ENCODE measurements at places on chromosomes 13 and 19.

- no peak overlapping the region for H3K4me3 ChIP-seq
- no peaks in the 10 kb centered on the region for H3K27me3 ChIP-seq
- H3K27ac ChIP-seq, result no peak overlapping the region
- no peak for DNase-seq
Observed at GRCh38 chr19:32997716-32998355, 25.8 kb downstream of the FAAP24 start.

DNA sequence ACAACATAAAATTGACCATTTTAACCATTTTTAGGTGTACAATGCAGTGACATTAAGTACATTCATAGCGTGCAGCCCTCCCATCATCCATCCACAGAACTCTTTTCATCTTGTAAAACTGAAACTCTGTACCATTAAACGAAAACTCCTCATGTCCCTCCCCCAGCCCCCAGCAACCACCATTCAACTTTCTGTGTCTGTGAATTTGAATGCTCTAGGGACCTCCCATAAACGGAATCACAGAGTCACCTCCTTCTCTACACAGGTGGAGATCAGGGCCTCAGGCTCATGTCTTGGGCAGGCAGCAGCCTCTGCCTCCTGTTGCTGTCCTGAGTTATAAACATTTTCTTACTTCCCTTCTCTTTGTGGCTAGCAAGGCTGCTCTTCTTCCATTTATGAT lies 7.3 kb upstream of the CCNE1 start:
- H3K36me3 ChIP-seq, result no peaks in the 10 kb centered on the region
- no peak overlapping the region for H3K4me3 ChIP-seq
- H3K27ac ChIP-seq, result no peak overlapping the region
- H3K4me1 ChIP-seq, result peaks cover 3% of the 10 kb centered on the region
- no peak for DNase-seq
- H3K27me3 ChIP-seq, result no peaks in the 10 kb centered on the region

GRCh38 chr13:30169442-30169841 lies 137.9 kb downstream of the KATNAL1 start:
- H3K4me3 ChIP-seq, result no peak overlapping the region
- peaks cover 1% of the 10 kb centered on the region for H3K4me1 ChIP-seq
- H3K27ac ChIP-seq, result no peak overlapping the region

- H3K27me3 ChIP-seq, result no peaks in the 10 kb centered on the region
- H3K27ac ChIP-seq, result no peak overlapping the region
- H3K4me1 ChIP-seq, result no peaks in the 10 kb centered on the region
- H3K36me3 ChIP-seq, result no peaks in the 10 kb centered on the region
- no peak for DNase-seq
Observed at GRCh38 chr19:2663920-2664571, 38.4 kb downstream of the GNG7 start.

DNA sequence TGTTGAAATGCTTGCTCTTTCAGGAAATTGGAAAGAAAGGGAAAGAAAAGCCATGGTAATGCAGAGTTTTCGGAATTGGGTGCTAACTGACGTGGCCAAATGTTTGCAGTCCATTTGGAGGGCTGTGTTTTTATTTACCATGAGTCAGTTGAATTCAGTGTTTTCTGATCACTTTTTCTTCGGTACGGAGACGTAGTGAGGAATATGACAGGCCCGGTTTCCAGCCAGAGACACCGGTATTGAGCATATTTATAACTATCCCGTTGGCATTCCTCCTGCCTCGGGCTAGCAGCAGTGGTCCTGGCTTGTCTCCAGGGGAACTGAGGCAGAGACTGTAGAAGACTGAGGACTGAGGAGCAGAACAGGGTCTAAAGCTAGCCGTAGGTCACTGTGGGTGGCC lies 1.0 kb downstream of the CDC16 start:
- H3K4me1 ChIP-seq, result peaks cover 9% of the 10 kb centered on the region
- H3K36me3 ChIP-seq, result peaks cover 51% of the 10 kb centered on the region
- H3K27ac ChIP-seq, result no peak overlapping the region
- DNase-seq, result no peak

DNA sequence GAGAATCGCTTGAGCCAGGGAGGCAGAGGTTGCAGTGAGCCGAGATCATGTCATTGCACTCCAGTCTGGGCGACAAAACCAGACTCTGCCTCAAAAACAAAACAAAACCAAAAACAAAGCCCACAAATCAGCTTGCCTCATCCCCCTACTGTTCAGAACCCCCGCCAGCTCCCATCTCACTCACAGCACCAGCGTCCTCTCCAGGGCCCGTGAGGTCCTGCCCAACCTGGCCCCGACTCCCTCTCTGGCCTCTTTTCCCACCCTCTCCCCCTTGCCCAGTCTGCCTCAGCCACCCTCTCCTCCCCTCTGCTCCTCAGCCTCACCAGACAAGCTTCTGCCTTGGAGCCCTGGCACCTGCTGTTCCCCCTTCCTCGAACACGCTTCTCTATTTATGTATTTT lies 3.8 kb downstream of the SLC8A2 start:
- no peaks in the 10 kb centered on the region for H3K36me3 ChIP-seq
- H3K27me3 ChIP-seq, result no peaks in the 10 kb centered on the region
- no peak overlapping the region for H3K4me3 ChIP-seq
- no peak overlapping the region for H3K27ac ChIP-seq
- H3K4me1 ChIP-seq, result peaks cover 30% of the 10 kb centered on the region
- DNase-seq, result no peak

DNA sequence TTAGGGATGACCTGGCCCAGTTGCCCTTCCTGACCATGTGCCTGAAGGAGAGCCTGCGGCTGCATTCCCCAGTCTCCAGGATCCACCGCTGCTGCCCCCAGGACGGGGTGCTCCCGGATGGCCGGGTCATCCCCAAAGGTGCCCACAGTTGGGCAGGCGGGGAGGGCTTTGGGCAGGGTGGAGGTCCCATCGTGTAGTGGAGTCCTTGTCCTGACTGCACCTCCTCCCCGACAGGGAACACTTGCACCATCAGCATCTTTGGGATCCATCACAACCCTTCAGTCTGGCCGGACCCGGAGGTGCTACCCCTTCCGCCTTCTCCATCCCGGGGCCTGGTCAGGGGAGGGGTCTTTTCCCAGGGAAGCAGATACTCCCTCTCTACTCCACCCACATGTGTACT lies 31.7 kb upstream of the CYP4F8 start:
- DNase-seq, result no peak
- peaks cover 18% of the 10 kb centered on the region for H3K27me3 ChIP-seq
- H3K27ac ChIP-seq, result no peak overlapping the region
- H3K36me3 ChIP-seq, result no peaks in the 10 kb centered on the region
- no peak overlapping the region for H3K4me3 ChIP-seq

GRCh38 chr13:25687471-25688225 lies 315.9 kb downstream of the ATP8A2 start:
- H3K27me3 ChIP-seq, result no peaks in the 10 kb centered on the region
- H3K4me3 ChIP-seq, result no peak overlapping the region
- H3K36me3 ChIP-seq, result no peaks in the 10 kb centered on the region
- no peaks in the 10 kb centered on the region for H3K4me1 ChIP-seq

GRCh38 chr19:2034729-2035589 lies 16.1 kb downstream of the MKNK2 start:
- H3K27me3 ChIP-seq, result no peaks in the 10 kb centered on the region
- no peak for DNase-seq
- H3K27ac ChIP-seq, result no peak overlapping the region
- peaks cover 2% of the 10 kb centered on the region for H3K4me1 ChIP-seq
- H3K36me3 ChIP-seq, result peaks cover 11% of the 10 kb centered on the region

DNA sequence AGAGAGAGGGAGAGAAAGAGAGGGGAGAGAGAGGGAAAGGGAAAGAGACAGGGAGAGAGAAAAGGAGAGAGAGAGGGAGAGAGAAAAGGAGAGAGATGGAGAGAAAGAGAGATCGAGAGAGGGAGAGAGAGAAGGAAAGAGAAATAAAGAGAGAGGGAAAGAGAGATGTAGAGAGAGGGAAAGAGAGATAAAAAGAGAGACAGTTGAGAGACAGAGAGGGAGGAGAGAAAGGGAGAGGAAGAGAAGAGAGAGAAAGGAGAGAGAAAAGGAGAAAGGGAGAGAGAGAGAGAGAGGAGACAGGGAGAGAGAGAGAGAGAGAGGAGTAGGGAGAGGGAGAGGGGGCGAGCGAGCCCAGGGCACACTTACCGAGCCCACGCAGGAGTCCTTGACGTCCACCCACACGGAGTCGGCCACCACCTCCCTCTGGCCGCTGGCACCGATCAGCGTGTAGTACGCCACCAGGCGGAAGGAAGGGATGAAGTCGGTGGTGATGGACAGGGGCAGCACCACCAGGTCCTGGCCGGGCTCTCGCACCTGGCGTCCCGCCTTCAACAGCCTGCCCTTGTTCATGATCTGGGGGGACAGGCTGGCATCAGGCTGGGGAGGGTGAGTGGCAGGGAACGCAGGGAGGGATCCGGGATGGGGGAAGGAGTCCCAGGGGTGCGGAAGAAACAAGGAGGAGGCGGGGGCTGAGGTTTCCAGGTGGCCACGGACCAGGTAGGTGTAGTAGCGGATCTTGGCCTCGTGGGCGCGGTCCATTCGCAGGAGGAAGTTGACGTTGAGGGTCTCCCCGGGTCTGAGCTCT lies 10.0 kb downstream of the C3 start:
- no peak overlapping the region for H3K27ac ChIP-seq
- no peak for DNase-seq
- H3K4me3 ChIP-seq, result no peak overlapping the region
- H3K27me3 ChIP-seq, result peaks cover 28% of the 10 kb centered on the region

DNA sequence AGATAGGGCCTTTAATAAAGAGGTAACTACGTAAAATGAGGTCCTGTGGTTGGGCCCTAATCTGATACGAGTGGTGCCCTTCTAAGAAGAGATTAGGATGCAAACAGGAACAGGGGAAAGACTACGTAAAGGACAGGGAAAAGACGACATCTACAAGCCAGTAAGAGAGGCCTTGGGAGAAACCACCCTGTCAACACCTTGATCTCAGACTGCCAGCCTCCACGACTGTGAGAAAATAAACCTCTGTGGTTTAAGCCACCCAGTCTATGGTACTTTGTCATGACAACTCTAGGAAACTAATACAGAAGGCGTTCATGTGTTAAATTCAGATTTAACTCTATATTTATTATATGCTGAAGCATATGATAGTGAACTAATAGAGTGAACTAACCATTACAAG lies 566.3 kb downstream of the UQCRFS1 start:
- peaks cover 4% of the 10 kb centered on the region for H3K4me1 ChIP-seq
- H3K27me3 ChIP-seq, result no peaks in the 10 kb centered on the region

DNA sequence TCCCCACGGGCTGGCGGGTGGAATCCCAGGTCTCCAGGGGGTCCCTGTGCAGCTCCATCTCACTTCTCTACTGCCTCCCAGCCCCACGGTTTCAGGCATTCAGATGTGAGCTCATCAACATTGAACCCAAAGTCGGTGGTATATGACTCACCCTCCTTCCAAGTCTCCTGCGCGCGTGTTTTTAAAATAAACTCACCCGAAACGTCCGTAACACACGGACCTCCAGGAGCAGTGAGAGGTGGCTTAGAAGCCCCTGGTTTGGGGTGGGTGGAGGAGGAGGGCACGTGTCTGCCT lies 14.0 kb upstream of the CRTC1 start:
- H3K36me3 ChIP-seq, result peaks cover 51% of the 10 kb centered on the region
- H3K4me1 ChIP-seq, result no peaks in the 10 kb centered on the region
- H3K27ac ChIP-seq, result no peak overlapping the region
- no peak for DNase-seq
- H3K27me3 ChIP-seq, result no peaks in the 10 kb centered on the region

DNA sequence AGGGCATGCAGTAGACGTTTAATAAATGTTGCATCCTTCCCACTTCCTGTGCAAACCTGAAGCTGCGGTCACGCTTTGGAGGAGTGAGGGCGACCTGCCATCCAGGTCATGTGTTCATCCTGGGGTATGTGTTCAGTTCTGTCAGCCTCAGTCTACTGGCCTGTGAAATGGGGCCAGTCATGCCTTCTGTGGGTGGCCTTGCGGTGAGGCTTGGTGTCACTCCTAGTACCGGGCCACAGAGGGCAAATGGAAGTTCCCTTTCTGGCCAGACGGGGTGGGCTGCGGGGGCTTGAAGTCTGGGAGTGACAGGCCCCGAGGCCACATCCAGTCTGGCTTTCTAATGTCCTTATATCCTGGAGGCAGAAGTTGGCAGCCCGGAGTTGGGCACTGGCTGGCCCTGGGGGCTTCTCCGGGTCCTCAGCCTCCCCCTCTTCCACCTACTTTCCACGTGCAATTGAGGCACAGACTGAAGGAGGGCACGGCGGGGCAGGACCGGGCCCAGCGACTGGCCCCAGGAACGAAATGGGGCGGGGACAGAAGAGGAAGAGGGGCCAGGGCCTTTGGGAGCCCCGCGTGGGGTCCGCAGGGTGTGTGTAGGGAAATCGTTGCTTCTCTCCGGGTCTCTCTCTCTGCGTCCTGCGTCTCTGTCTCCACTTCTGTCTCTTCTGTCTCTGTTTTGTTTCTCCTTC lies 11.1 kb downstream of the PDE4A start:
- no peak overlapping the region for H3K27ac ChIP-seq
- H3K4me3 ChIP-seq, result no peak overlapping the region
- peaks cover 11% of the 10 kb centered on the region for H3K4me1 ChIP-seq
- DNase-seq, result no peak
- peaks cover 17% of the 10 kb centered on the region for H3K27me3 ChIP-seq

DNA sequence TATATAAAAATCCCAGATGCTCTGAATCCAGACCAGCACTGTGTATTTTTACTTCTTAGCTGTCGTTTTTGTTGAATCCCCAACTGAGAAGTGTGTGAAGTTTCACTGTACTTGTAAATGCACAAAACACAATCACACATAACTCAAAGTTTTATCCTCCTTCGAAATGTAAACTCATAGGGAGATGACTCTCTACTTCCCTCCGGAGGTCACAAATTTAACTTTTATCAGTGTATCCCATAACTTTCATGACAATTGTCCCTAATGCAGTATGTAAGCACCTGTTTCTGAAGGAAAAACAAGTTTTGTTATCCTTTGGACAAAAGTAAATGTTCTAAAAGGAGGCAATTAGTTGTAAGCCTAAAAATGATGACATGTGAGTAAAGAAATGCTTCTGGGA lies 665.0 kb upstream of the SLITRK6 start:
- H3K27ac ChIP-seq, result no peak overlapping the region
- no peaks in the 10 kb centered on the region for H3K27me3 ChIP-seq
- H3K4me3 ChIP-seq, result no peak overlapping the region
- no peaks in the 10 kb centered on the region for H3K36me3 ChIP-seq

- H3K4me1 ChIP-seq, result no peaks in the 10 kb centered on the region
- no peak overlapping the region for H3K27ac ChIP-seq
- H3K27me3 ChIP-seq, result no peaks in the 10 kb centered on the region
- peaks cover 58% of the 10 kb centered on the region for H3K36me3 ChIP-seq
- DNase-seq, result no peak
Observed at GRCh38 chr19:38155453-38155852, 68.6 kb downstream of the DPF1 start.

DNA sequence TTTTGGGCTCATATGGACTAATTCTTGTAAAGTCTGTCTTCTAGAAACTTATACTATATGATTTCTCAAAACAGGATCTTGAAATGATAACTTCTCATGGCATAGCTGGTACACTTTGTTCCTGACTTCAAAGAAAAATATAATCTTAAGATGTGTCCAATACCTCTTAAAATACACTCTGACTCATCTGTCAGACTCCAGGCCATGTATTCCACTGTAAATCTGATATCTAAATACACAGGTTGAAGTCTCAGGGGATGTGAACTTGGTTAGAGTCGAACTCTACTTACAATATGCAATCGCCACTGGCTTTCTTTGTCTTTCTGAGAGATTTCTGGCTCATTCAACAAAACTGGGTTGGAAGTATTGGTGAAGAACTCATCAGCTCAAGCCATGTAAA lies 99.8 kb downstream of the LACC1 start:
- DNase-seq, result no peak
- no peaks in the 10 kb centered on the region for H3K36me3 ChIP-seq
- peaks cover 9% of the 10 kb centered on the region for H3K4me1 ChIP-seq
- no peak overlapping the region for H3K4me3 ChIP-seq
- no peak overlapping the region for H3K27ac ChIP-seq

Data from neuronal stem cell (in vitro differentiated cells).